Uterus (tissue), 4 donors: ENCODE measurements at places on chromosomes 13 and 19. TPM values are rescaled to one million over a fixed set of nuclear protein-coding genes. Genes with fewer than 3 reads are reported as not detected.

OR7C1 gene
- not detected for total RNA-seq

NDUFA3 gene
- total RNA-seq, result 65.8 TPM

TLE2 gene
- 102 TPM for total RNA-seq

IGSF23 gene
- not detected for total RNA-seq

GIPC1 gene
- 70.0 TPM for total RNA-seq

SLITRK5 gene
- 0.06 TPM for total RNA-seq

SYMPK gene
- total RNA-seq, result 38.9 TPM

PET100 gene
- 6.5 TPM for total RNA-seq

ATCAY gene
- not detected for total RNA-seq

JAK3 gene
- total RNA-seq, result 4.7 TPM

RNASEH2A gene
- total RNA-seq, result 3.2 TPM

SMIM44 gene
- not detected for total RNA-seq

KLK4 gene
- total RNA-seq, result not detected

ZNF649 gene
- 8.2 TPM for total RNA-seq

MCEMP1 gene
- total RNA-seq, result 0.67 TPM

DNM2 gene
- 46.8 TPM for total RNA-seq

AKAP8 gene
- 17.1 TPM for total RNA-seq

RAB3A gene
- total RNA-seq, result 0.69 TPM
